HS-5 (cell line): ENCODE measurements at places on chromosomes 2 and 18.

- DNase-seq: no peak
Observed at GRCh38 chr2:2877427-2877826, 500.2 kb downstream of the EIPR1 start.

- peak; percentile 71 for DNase-seq
Observed at GRCh38 chr18:63237881-63238692, 81.5 kb downstream of the BCL2 start.

DNA sequence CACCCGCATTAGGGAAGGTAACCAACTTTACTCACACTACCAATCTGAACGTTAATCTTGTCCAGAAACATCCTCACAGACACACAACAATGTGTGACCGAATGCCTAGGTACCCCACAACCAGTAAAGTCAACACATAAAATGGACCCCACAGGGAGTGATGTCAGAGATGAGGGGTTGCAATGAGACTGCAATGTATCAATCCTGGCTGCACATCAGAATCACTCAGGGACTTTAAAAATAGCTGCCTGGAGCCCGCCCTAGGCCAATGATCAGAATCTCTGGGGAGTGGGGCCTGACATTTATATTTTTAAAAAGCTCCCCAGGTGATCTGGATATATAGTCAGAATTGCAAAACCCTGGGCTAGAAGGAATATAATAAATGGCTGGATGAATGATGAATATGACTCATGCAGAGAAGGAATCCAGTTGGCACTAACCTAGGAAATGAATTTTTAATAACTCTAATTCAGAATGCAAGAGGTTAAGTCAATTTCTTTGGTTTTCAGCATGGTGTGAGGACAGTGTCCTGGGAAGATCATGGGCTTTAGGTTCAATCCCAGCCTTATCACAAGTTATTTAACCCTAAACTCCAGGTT, 92.8 kb downstream of the COLEC12 start:
- no peak for DNase-seq

DNA sequence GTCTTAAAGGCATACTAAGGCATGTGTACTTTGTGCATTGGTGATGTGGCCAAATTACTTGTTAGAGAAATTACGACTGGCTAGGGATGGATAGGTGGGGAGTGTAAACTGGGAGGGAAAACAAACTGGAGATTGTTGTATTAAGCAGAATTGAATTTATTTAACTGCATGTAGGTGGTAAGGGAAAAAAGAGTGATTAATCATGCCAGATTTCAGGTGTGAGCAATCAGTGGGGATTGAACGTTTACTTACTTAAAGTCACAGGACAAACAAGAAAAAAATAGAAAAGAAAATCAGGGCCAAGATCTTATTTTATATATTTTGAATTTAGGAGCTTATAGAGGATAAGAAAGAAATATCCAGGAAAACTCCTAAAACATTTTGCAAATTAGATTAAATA, 88.6 kb downstream of the GULP1 start:
- no peak for DNase-seq

DNA sequence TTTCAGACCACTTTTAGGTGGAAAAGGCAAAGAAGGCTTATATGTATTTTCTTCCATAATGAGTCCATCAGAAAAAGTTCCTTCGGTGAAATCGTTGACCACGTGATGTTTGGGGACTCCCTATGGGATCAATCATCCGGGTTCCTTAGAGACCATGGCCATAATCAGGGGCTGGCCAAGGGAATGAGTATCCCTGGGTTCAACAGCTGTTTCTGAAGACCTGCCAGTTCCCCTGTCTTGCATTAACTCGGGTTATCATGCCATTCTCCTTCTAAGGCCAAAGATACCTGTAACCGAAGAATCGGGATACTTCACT, 18.7 kb upstream of the TMEM177 start:
- no peak for DNase-seq

- DNase-seq: peak; percentile 99
Observed at GRCh38 chr2:234981197-234982095, 29.6 kb downstream of the SH3BP4 start.

DNA sequence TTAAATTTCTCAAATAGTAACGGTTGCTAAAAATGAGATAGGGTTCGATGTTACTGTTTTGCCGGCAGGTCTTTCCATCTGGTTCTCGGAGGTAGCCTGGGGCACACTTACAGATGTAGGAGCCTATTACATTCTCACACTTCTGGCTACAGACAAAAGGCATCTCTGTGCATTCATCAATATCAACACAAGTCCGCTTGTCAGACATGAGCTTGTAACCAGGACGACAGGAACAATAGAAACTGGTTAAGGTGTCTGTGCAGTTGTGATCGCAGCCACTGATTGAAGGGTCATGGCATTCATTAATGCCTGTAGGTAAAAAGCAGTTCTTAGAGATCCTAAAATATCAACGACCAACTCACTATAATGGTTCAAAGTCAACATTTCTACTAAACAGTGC, 116.3 kb downstream of the DHRS9 start:
- DNase-seq: no peak

DNA sequence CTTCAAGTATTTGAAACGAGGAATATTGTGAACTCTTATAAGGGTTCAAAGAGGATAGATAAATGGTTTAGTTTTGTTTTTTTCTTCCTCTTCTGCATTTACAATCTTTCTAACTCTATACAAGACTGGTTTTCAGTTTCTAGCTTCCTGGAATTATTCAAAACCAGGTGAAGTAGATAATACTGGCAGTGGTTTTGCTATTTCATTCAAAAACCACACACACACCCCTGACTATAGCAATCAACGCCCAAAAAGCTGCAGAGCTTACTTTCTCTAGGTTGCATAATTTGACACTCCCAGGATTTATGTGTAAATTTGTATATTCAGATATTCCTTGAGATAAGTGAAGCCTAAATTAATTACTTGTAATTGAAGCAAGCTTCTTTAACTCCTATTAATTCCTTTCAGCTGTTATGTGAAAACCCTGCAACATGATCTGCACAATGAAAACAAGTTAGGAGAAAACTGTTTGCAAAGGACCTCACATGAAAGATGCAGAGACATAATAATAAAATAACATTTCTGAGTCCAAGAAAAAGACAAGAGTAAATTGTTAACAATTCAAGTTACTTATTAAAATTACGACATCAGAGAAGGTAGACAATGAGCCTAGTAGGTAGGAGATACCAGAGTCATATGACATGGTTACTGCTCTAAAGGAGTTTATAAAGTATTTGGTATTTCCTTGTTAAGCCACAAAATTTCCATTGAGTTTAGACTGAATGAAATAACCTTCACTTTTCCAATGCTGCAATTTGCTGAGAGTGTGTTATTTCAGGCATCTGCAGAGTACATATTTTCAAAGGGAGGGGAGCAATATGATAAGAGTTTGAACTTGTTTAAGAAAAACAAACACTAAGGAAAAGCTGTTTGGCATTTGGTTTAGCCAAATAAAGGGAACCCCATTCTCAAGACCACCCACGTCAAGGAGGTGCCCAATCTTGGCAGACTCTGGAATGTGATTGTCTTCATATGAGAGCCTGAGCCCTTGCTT, 1.6 kb upstream of the NFE2L2 start:
- DNase-seq: no peak

DNA sequence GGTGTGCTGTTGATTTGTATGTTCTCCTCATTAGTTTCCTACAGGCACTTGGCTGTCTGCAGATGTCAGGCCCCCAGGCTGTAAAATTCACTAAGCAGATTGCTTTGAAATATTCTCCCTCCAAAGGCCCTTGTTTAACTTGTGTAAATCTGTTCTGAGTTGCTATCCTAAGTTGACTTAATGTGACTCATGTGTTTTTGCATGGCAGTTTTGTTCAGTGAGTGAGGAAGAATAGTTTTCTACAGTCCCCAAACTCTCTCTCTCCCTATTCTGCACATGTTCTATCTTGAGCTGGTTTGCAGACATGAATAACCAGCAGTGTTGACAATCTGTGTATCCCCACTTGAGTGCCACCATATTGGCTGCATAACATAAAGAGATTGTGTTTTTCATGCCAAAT, 1005.4 kb upstream of the DDX18 start:
- DNase-seq: no peak

- no peak for DNase-seq
Observed at GRCh38 chr2:46034535-46034934, 262.7 kb upstream of the EPAS1 start.

GRCh38 chr18:21300035-21300907, 58.2 kb downstream of the GREB1L start:
- no peak for DNase-seq

- no peak for DNase-seq
Observed at GRCh38 chr2:189527041-189527750, 53.4 kb downstream of the SLC40A1 start.

GRCh38 chr2:148255929-148256328, 235.0 kb downstream of the MBD5 start:
- no peak for DNase-seq

GRCh38 chr2:238155051-238155760, 3.6 kb upstream of the ERFE start:
- no peak for DNase-seq

DNA sequence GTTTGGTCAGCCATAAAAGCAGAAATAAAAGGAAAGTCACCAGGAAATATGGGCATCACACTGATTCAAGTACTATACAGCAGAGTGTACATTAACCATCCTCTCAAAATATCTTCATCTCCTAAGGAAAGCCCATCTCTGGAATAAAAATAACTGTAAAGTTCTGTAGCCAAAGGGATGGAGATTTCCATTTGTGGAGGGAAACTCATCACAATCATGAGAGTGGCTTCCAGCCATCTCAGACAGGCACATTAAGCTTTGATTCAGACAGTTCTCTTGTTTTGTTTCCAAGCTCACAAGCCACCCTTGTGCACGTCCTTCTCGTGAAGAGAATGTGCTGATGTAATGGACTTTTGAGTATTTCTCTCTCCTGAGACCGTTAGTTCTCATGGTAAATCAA, 695.5 kb downstream of the LRRTM4 start:
- no peak for DNase-seq

GRCh38 chr18:48948112-48949049, 2.4 kb downstream of the SMAD7 start:
- DNase-seq: no peak

GRCh38 chr2:216450346-216450745, 38.1 kb downstream of the SMARCAL1 start:
- DNase-seq: no peak

DNA sequence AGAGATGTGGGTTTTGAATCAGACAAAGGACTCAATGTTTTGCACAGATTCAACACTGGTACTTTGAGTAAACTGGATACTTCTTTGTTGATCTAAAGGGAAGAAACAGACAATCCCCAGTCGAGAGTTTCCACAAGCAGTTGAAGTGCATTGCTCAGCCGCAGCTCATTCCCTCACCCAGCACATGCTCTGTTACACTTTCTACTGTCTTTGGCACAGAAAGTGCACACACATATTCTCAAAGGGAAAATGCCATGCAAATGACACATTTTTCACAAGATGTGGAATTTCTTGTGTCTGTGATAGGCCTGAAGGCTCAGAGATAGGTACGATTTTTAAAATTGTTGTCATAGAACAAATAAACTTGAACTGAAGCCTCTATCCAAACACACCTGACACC, 258.9 kb upstream of the TRIB2 start:
- DNase-seq: no peak

DNA sequence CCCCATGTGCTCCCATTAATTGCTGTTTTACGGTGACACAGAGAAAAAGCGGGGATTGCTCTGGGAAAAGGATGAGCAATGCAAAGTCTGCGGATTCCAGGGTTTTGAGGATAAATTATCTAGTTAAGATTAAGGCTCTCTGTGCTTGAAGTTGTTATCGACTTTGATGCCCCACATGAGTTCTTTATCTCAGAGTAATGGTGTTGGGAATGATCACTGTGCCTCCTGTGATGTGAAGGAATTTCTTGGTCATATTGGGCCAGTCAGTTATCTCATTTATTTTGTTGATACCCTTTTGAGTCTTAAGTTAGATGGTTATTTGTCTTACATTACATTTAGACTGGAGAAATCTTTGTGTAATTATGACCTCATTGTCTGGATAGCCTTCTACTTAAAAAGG, 184.6 kb upstream of the MEX3C start:
- DNase-seq: no peak

DNA sequence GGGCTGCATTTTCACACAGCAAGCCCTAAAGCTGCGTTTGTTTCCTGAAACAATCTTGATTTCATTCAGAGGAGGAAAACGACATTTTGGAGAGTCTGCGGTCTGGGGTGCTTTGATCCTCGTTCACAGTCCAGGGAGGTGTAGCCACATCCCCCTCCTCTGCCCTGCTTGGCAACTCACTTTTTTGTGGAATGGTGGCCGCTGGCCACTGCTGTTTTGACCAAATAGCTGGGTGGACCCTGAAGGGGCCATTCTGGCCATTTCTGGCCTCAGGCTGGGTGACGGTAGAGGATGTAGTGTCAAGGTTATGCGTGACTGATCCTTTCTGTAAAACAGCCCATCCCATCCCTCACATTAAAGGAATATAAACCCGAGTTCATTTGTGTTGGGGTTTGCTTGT, 62.2 kb downstream of the INPP4A start:
- no peak for DNase-seq

- no peak for DNase-seq
Observed at GRCh38 chr18:34951625-34952379, 89.4 kb upstream of the MAPRE2 start.

GRCh38 chr2:127043367-127044164, 63.4 kb downstream of the BIN1 start:
- no peak for DNase-seq

- peak; percentile 28 for DNase-seq
Observed at GRCh38 chr2:218000136-218000535, 2.7 kb downstream of the TNS1 start.

GRCh38 chr2:69724540-69725159, 17.3 kb upstream of the ANXA4 start:
- peak; percentile 52 for DNase-seq

DNA sequence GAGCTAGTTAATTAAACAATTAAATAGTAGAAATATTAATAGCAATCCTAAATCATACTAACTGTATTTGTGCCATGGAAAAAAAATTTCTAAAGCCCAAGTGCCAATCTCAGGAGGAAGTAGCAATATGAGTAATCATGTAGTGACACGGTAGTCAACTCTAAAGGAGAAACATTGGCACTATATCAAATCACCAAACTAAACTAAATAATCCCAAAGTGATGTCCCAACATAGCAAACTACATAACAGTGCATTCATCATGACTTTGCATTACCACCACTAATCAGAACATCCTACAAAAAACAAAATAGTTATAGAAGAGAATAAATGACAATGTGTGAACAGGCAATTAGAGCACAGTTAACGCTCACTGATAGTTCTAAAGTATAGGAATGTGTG, 195.1 kb downstream of the EXOC6B start:
- DNase-seq: no peak

GRCh38 chr2:74499267-74499939, at the start of gene LBX2:
Gene LBX2 (minus strand): TSS chr2:74499603. CDS start chr2:74499537, 66 bp downstream.
- no peak for DNase-seq

GRCh38 chr2:124633812-124634211, 608.7 kb downstream of the CNTNAP5 start:
- DNase-seq: no peak

DNA sequence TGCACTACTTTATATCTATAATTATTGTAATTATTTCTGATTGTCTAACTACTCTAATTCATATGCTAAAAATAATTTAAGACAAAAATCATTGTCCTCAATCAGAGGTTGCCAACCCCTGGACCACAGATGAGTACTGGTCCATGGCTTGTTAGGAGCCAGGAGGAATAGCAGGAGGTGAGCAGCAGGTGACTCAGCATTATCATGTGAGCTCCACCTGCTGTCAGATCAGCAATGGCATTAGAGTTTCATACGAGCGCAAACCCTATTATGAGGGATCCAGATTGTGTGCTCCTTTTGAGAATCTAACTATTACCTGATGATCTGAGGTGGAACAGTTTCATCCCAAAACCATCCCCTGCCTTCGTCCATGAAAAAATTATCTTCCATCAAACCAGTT, 1434.4 kb downstream of the LRP1B start:
- DNase-seq: no peak

GRCh38 chr2:156630579-156631337, 194.6 kb downstream of the GPD2 start:
- no peak for DNase-seq
